Sigmoid colon (tissue), 7 donors: ENCODE measurements at places on chromosomes 12 and 14. TPM values are rescaled to one million over a fixed set of nuclear protein-coding genes. Genes with fewer than 3 reads are reported as not detected.

- H3K36me3 ChIP-seq: no peaks in the 10 kb centered on the region
- H3K27me3 ChIP-seq: no peaks in the 10 kb centered on the region
- no peaks in the 10 kb centered on the region for H3K4me1 ChIP-seq
- no peak overlapping the region for H3K4me3 ChIP-seq
Observed at GRCh38 chr12:4174417-4174816, 99.1 kb upstream of the CCND2 start.

GRCh38 chr12:106814714-106815113 is 40.2 kb downstream of the RIC8B start:
- H3K36me3 ChIP-seq: no peaks in the 10 kb centered on the region
- H3K27ac ChIP-seq: no peak overlapping the region
- H3K4me3 ChIP-seq: no peak overlapping the region

The LARP4 gene
- 61.9 TPM for total RNA-seq

The GPRC5D gene
- not detected for total RNA-seq

The C12orf42 gene
- total RNA-seq: not detected

The LTBP2 gene
- 12.1 TPM for total RNA-seq

DNA sequence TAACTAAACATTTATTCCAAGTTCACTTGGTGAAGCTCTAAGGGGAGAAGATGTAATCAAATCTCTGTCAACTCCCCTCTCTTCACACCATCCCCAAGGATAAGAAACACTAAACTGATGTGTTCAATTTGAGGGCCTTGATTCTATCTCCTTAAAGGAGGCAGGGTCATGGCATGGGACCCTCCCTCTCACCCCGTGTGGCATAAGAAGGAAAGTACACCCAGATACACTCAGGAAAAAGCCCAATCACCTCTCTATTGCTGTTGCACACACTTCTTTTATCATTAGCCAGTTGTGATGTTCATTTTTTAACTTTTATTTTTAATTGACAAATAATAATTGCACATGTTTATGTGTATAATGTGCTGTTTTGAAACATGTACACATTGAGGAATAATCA is 35.1 kb downstream of the WASHC3 start:
- H3K4me1 ChIP-seq: peaks cover 14% of the 10 kb centered on the region
- no peaks in the 10 kb centered on the region for H3K27me3 ChIP-seq
- H3K27ac ChIP-seq: peak overlapping the region; percentile 20
- no peaks in the 10 kb centered on the region for H3K36me3 ChIP-seq

GRCh38 chr14:69904246-69904645 is 25.0 kb downstream of the SMOC1 start:
- H3K27me3 ChIP-seq: no peaks in the 10 kb centered on the region
- no peak for DNase-seq
- no peak overlapping the region for H3K4me3 ChIP-seq
- H3K4me1 ChIP-seq: no peaks in the 10 kb centered on the region
- H3K36me3 ChIP-seq: no peaks in the 10 kb centered on the region

- no peak overlapping the region for H3K27ac ChIP-seq
- H3K36me3 ChIP-seq: no peaks in the 10 kb centered on the region
- H3K4me3 ChIP-seq: no peak overlapping the region
- DNase-seq: no peak
Observed at GRCh38 chr12:91224401-91224800, 41.8 kb upstream of the DCN start.
